Endodermal cell (in vitro differentiated cells): ENCODE measurements at places on chromosomes 2 and 18.
A peak's percentile ranks its signal among the peaks of the same experiment; 100 is the strongest.

DNA sequence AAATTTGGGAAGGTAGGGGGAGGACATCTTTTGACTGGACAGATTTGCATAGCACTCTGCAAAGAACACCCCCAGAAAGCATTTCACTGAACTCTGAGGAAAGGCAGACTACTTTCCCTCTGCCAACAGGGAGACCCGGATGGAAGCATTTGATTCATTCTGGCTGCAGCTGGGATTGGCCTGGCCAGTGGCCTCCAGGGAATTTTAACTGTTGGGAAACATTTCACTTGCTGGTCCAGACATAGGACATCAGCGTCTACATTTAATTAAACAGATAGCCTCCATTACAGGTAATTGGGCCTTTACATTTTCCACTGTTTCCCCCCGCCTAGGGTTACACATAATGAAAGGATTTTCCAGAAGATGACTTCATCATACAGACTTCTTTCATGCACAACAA lies 92.8 kb downstream of the MARCHF4 start:
- DNase-seq: no peak

DNA sequence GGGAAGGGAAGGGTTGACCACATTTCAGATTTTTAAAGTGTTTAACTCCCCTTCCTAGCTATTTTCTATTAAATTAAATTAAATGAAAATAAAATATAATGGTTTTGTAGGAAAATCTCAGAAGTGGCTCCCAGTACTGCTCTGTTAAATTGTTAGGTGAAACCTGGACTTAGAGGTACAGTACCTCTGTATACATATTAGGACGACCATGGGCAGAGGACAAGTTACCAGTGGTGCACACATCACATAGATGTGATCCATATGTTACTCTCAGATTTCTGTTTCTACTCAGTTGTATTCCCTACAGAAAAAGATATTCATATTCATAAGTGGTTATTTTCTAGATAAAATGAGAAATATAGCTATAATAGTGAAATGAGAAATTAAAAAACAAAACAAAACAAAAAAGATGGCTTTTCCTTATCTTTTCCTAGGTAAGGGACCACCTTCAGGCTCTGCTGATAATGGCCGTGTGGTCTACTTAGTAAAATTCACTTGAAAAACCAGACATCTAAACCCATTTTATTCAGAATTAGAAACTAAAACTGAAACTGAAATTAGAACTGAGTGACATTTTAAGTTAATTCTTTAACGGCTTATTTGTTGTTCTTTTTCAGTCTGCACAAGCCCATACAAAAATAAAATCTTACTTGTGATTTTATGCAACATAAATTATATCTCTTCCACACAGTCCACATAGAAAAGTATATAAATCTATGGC lies 832.5 kb upstream of the CHAC2 start:
- DNase-seq: no peak

- DNase-seq: no peak
Measured at GRCh38 chr18:32478807-32479206, 8.1 kb upstream of the GAREM1 start.

DNA sequence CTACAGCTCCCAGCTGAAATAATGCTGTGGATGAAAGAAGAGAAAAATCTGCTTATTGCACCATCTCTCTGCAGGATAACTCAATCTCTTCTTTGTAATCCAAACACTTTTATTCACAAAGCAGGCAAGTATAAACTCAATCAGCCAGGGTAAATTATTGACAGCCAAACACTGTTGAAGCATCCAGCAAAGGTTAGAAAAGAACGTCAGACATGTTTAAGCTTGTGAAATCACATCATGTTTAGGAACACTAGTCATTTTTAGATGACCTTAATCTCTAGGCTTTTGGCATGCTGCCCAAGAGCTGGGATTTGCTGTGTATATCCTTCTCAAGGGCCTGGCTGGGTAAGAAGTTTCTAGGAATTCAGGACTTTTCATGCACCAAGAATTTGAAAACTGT lies 1148.1 kb upstream of the FANCL start:
- no peak for DNase-seq

- DNase-seq: no peak
Measured at GRCh38 chr2:227551836-227552235, 46.9 kb upstream of the SCYGR2 start.

- DNase-seq: no peak
Measured at GRCh38 chr2:236195726-236196125, 27.5 kb upstream of the GBX2 start.

DNA sequence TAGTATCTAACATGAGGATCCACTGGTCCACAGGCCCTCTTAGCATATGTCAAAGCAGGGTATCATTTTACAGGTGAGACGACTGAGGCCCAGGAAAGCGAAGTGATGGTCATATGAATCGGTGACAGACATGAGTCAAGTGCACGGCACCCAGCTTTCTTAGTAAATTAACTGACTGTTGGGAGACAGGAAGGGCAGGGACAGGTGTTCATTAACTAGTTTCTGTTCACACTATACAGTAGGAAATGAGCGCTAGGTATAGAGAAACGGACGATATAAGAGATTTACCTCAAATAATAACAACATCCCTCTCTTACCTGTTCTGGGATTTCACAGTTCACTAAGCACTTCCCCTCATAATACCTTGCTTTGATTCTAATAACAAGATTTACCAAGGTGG lies 1.7 kb upstream of the SMARCAL1 start:
- no peak for DNase-seq

DNA sequence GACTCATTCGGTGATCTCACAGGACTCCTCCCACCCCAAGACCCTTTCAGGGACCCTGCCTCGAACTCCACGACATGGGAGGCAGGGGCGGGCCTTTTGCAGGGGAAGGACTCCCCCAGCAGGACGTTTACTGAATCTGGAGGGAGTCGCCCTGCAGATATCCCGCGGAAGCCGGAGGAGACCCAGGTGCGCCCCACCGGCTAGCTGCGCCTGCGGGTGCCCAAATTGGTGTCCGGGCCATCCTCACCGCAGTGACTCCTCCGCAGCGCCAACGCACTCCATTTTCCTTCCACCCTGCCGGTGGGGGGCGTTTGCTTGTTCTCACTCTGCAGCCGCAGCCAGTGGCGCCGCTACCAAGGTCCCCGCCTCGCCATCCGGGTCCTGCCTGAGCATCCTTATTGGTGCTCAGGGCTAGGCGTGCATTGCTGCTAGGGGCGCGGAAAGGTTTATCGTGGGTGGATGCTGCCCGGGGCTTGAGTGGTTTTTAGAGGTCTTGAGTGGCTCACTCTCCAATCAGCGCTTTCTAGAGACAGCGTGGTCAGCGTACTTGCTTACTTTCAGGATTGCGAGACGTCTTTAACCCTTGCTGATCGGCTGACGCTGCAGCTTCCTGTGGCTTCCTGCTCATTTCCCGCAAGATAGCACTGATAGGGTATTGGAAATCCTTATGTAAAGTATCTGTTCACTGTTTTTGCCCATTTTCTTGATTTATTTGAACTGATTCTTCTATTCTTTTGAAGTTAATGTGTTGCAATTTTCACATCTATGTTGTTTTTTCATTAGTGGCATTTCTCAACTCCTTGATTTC lies 81.4 kb downstream of the BIN1 start:
- peak; percentile 97 for DNase-seq

GRCh38 chr2:154489266-154489858 lies 209.1 kb upstream of the KCNJ3 start:
- DNase-seq: no peak

DNA sequence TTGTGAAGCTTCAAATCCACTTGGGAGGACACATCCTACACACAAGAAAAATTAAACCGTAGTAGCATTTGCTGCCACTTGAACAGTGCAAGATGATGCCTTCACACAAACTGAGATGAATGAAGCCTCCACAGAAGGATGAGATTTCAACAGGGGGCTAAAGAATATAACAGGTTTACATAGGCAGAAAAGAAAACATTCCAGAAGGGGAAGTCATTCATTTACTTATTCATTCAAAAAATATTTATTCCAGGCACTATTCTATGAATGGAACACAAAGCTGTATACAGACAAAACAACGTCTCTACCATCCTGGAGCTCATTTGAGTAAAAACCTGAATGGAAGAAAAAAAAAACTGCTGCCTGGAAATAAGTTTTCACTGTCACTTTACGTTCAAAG lies 170.5 kb downstream of the CDH20 start:
- DNase-seq: no peak

DNA sequence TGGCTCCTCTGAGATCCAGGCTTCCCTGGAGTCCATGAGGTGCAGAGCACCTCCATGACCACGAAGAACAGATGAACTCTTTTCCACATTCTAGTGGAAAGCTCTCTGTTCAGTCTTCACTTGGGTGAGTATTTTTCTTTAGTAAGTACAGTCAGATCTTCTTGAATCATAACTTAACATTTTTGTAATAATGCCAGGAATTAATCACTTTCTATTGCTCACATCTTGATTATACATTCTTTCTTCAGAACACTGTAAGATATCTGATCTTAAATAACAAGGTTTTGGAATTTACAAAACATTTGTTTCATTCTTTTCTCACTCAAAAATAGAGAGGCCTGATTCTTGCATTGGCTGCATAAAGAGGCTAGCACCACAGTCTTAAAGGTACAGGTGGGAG lies 45.4 kb upstream of the RND3 start:
- no peak for DNase-seq

DNA sequence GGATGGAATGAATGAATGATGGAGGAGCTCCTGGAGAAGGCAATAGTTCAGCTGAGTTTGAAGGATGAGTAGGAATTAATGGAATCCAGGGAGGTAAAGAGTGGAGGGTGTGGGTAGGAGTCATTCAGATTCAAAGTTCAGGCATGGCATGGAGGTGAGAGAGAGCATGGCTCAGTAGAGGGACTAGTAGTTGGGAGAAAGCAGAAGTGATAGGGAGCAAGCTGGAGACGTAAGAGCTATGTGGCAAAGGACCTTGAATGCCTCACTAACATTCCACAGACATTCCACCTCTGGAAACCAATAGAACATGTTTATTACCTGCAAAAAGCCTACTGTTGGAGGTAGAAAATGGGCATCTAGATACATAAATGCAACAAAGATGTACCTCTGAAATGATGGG lies 170.1 kb downstream of the HAUS1 start:
- no peak for DNase-seq

- DNase-seq: no peak
Measured at GRCh38 chr2:165633431-165633830, 160.6 kb downstream of the GALNT3 start.

DNA sequence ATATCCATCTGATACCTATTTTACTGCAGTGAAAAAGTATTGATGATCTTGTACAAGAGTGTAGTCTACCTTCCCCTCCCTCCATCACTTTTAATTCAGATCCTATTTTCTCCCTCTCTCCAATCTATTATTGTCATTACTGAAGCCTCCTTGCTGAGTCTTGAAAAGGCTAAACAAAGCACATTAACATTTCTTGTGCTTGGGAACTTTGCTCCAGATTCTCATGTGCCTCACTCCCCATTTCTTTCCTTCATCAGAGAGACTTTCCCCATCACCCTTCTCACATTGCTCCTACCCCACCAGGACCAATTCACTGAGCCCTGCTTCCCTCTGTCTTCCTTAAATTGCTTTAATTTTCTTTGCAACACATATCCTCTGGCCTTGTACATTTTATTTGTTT lies 736.2 kb upstream of the GCFC2 start:
- DNase-seq: no peak
